Body of pancreas (tissue), 4 donors: ENCODE measurements at places on chromosomes 7 and 10. TPM values are rescaled to one million over a fixed set of nuclear protein-coding genes. Genes with fewer than 3 reads are reported as not detected.

Gene SLC29A3
- 0.99 TPM for total RNA-seq

Gene GIMAP1
- 0.99 TPM for total RNA-seq

Gene HBP1
- total RNA-seq: 30.3 TPM

Gene VGF
- 4.9 TPM for total RNA-seq

Gene PRRT4
- total RNA-seq: 7.6 TPM

Gene PIP
- not detected for total RNA-seq

Gene MET
- 21.3 TPM for total RNA-seq

Gene KMT2C
- total RNA-seq: 58.9 TPM

Gene PSTK
- 1.8 TPM for total RNA-seq

Gene PLEKHS1
- 6.2 TPM for total RNA-seq

Gene SLC13A4
- not detected for total RNA-seq

Gene TSPAN12
- total RNA-seq: 6.9 TPM

Gene CNNM1
- 1.6 TPM for total RNA-seq

Gene KNDC1
- total RNA-seq: 0.52 TPM

Gene LRRTM3
- 1.3 TPM for total RNA-seq

Gene GRID2IP
- 1.0 TPM for total RNA-seq

Gene IL15RA
- total RNA-seq: 15.5 TPM

Gene TNS3
- 265 TPM for total RNA-seq

Gene PLXNA4
- 8.2 TPM for total RNA-seq

Gene ZFYVE27
- 32.6 TPM for total RNA-seq

Gene NPY
- total RNA-seq: 8.6 TPM

Gene PDE6C
- total RNA-seq: not detected

Gene RAPGEF5
- 151 TPM for total RNA-seq

Gene CCDC3
- 2.1 TPM for total RNA-seq

Gene PLEKHA1
- total RNA-seq: 26.5 TPM

Gene SLC39A12
- not detected for total RNA-seq

Gene SLC16A12
- total RNA-seq: 19.5 TPM

Gene SYPL1
- total RNA-seq: 35.6 TPM

Gene PGAM1
- total RNA-seq: 52.7 TPM

Gene COX15
- total RNA-seq: 17.9 TPM

Gene P4HA1
- total RNA-seq: 11.9 TPM

Gene GIMAP8
- 5.4 TPM for total RNA-seq

Gene OR2A5
- not detected for total RNA-seq

Gene PDK4
- 234 TPM for total RNA-seq

Gene CABCOCO1
- total RNA-seq: not detected

Gene DDX50
- total RNA-seq: 22.3 TPM

Gene NODAL
- total RNA-seq: not detected

Gene TMEM176A
- 27.5 TPM for total RNA-seq

Gene CACNA2D1
- 5.4 TPM for total RNA-seq

Gene WEE2
- total RNA-seq: not detected

Gene COBL
- total RNA-seq: 25.4 TPM

Gene ADRB1
- total RNA-seq: 1.0 TPM

Gene OIT3
- total RNA-seq: not detected
